Muscle of back (tissue), 13 donors: ENCODE measurements at places on chromosomes 5 and 9.

DNA sequence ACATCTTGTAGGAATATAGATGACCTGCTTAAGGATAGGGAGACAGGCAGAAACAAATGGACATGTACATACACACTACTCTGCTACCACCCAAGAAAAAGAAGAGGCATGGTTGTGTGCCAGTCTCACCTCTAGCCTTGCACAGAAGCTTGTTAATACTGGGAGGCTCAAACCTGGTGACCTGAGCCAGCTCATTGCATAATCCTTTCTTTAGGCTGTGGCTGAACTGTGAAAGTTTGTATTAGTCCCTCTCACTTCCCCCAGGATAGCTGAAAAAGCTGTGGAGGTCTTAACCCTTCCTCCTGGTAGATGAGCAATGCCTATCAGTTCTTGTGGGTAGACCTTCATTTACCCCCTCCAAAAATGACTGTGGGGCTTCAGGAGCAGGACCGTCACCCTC, 28.7 kb downstream of the TPD52L3 start:
- DNase-seq, result no peak

- no peak for DNase-seq
These were observed 403.1 kb upstream of the WWC1 start for GRCh38 chr5:167888393-167888792.

GRCh38 chr5:124808842-124809268, 62.4 kb upstream of the ZNF608 start:
- DNase-seq, result no peak

- no peak for DNase-seq
These were observed at the start of gene HSD17B3 for GRCh38 chr9:96302021-96302420. Gene HSD17B3, minus strand, starts transcription at chr9:96302176. Its CDS starts 72 bp downstream, at chr9:96302104.

DNA sequence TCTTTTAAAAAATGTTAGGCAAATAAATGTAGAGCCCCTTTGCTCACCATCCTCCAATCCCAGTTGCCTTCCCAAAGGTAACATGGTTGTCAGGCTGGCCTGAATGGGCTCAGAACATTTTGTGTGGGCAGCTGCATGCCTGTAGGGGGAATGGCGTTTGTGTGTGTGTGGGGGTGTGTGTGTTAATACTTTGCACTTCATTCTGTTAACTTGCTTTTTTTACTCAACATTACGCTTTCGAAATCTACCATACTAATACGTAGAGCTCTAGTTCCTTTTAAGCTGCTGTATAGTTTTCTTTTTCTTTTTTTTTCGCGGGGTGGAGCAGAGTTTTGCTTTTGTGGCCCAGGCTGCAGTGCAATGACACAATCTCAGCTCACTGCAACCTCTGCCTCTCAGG, 14.0 kb downstream of the MYOZ3 start:
- no peak for DNase-seq

DNA sequence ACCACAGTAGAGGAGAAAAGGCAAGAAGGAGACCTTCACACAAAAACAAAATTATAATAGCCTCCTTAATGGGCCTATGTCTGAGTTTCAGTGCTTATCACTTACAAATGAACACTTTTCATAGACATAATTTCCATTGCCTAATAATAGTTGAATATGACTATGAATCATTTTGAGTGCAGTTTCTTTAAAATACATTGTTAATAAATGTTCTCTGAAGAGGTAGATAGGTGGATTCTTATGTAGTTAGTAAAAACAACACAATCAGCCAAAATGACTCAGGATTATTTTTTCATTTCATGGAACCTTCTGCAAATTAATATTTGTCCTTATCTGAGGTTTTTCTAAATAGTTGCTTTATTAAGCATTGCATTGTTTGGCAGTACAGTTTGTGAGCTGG, 45.6 kb downstream of the DAPK1 start:
- DNase-seq, result no peak

GRCh38 chr5:83726912-83727311, 6.3 kb upstream of the HAPLN1 start:
- no peak for DNase-seq

DNA sequence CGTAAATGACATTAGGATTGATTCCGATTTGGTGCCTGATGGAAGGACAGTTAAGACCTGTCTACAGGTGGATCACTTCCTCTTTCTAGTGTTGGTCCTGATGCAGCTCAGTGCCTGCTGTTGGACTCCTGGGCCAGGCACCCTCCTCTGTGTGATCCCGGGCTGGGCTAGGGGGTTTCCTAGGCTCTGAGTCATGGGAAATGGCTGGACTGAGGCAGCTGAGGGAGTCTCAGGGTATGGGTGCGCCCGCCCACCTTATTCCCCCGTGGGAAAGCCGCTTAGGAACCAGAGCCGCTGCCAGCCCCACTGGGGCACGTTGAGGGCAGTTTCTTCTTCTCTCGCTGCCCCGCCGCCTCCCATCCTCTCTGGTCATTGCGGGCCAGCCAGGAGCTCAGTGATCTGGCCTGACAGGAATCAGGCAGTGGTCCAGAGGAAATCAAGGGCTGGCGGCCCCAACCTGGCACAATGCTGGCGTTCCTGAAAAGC, 12.9 kb downstream of the TCF7 start:
- DNase-seq, result no peak

DNA sequence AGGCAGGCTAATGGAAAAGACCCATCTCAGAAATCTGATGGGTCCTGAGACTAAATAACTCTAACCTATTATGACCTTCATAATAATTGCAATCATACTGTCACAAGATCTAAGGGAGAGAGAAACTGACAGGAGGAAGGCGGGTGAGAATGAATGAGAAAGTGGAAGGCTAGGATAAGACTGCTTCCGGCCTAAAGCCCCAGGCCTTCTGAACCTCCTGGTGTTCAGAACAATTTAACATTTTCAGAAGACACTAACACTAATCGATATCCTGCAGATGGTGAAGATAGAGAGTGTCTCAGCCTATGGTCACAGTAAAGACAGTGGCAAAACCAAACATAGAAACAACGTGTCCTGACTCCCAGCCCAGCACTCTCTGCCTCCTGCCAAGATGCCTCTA, 1.2 kb downstream of the RPS14 start:
- no peak for DNase-seq

- DNase-seq, result no peak
These were observed 81.7 kb upstream of the SPTLC1 start for GRCh38 chr9:92196909-92197308.

DNA sequence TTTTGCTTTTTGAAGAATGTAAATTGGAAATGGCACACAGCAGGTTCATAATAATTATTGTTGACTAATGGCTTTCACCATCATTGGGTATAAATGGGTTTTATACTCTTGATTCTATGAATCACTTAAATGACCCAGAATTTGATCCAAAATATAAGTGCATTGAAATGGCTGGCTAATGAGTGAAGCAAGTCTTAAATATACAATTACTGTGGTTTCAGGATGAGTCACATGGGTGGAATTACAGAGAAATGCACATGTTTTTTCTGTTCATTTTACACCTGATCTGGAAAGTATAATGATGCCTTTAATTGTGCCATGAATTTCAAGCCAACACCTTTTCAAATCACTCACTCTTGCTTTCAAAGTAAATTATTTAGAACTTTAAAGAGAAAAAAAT, 380.8 kb upstream of the CD180 start:
- DNase-seq, result no peak

DNA sequence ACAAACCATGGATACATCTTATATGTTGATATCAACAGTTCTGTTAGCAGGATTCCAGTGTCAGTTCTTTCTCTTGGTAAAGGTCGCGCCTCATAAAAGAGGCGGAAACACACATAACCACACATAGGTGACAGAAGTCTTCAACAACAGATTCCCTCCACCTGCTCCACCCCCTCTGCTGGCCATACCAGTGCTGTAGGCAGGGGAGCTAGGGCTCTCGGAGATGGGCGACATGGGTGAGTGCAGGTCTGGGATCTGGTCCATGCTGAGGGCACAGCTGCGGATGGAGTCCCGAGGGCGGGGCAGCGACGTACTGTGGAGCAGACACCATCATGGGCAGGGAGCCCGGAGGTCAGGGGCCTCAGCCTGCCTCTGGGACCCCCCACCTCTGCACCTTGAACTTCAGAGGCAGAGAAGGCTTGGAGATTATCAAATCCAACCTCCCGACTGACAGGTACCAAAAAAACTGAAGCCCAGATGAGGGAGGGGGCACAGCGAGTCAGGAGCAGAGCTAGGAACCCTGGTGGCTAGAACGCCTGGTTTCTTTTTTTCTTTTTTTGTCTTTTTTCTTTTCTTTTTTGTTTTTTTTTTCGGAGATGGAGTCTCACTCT, 12.0 kb upstream of the TOR2A start:
- no peak for DNase-seq

DNA sequence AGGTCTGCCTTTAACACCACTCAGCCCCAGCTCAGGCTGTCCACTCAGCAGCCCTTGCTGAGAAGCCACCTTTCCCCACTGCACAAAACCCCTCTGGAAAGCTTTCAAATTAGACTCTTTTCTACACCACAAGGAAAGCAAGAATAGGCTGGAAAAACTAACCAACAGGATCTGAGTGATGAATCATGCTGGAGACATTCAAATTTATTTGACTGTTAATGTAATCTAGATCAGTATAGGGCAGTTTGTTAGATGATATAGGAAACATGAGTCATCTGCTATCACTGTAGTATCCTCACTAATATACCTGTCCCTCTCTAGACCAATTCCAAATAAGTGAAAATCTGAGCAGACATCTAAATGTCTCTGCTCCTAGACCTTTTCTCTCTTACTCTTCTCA, 127.8 kb upstream of the PAM start:
- peak; percentile 17 for DNase-seq

GRCh38 chr9:133534346-133535291, at the start of gene ADAMTSL2:
Gene ADAMTSL2, plus strand, starts transcription at chr9:133534704. Its CDS starts 2,009 bp downstream, at chr9:133536713.
- peak; percentile 54 for DNase-seq

DNA sequence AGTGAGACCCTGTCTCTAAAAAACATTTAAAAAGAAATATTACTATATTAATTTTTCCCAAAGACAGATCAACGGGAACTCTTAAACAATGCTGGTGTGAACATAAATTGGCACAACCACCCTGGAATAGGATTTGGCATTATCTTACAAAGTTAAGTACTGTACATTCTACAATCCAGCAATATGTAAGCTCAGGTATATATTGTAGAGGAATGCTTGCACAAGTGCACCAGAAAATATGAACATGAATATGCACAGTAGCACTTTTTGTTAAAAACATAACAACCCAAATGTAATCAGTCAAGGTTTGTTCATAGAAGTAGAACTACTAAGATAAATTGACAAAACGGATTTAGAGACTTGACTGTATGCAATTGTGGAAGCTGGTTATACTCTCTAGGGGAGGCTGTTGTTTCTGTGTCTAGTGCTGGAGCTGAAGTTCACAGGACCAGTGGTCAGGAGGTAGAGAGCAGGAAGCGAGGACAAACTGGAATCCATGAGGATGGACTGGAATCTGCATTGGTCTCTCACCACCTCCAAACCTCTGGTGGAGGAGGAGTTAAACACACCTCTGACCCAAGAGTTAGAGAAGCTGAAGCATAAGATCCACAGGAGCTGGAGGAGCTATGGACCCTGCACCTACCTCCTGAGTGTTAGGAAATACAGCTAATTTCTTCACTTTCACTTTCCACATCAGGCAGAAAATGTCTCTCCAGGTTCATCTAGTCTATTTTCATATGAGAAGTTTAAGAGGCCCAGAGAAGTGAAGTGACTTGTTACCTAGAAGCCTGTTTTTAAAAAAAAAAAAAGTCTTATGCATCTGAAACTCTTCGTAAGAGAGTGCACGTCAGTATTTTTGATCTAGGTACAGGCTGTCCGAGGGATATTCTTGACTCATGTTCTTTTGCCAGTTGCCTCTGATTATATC, 20.3 kb upstream of the RIC1 start:
- no peak for DNase-seq

GRCh38 chr5:17021602-17021932, 85.5 kb upstream of the MYO10 start:
- DNase-seq, result no peak

GRCh38 chr9:81266674-81267073, 422.7 kb downstream of the TLE1 start:
- no peak for DNase-seq

GRCh38 chr5:151388960-151389359, 41.6 kb upstream of the SLC36A2 start:
- DNase-seq, result no peak

DNA sequence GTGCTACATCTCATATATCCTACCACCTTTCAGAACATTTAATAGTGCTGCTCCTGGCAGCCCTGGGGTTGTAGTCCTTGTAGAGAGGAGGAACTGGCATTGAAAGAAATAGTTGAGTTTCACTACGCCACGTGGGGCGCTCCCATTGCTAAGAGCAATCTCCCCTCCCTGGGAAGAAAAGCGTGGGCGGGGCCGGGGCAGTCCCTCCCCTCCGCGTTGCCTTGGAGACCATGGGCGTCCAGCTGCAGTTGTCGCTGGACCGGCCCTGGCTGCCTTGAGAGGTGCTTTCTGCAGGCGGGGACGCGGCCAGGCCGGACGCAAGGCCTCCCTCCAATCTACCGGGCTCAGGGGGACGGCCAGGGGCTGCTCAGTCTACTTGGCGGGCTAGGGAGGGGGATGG, 368 bp upstream of the CCDC180 start:
- DNase-seq, result peak; percentile 73

- DNase-seq, result no peak
These were observed 98.3 kb downstream of the SUSD1 start for GRCh38 chr9:112076814-112077213.

- no peak for DNase-seq
These were observed 92.7 kb downstream of the RFX3 start for GRCh38 chr9:3433066-3433465.

GRCh38 chr9:122225312-122226141, 3.2 kb downstream of the LHX6 start:
- DNase-seq, result no peak

GRCh38 chr9:80134487-80134886, 562.7 kb downstream of the TLE4 start:
- DNase-seq, result no peak

GRCh38 chr9:38641985-38642864, 21.8 kb upstream of the ANKRD18A start:
- DNase-seq, result peak; percentile 55

GRCh38 chr5:53478411-53479044, 1.9 kb upstream of the FST start:
- DNase-seq, result peak; percentile 90

DNA sequence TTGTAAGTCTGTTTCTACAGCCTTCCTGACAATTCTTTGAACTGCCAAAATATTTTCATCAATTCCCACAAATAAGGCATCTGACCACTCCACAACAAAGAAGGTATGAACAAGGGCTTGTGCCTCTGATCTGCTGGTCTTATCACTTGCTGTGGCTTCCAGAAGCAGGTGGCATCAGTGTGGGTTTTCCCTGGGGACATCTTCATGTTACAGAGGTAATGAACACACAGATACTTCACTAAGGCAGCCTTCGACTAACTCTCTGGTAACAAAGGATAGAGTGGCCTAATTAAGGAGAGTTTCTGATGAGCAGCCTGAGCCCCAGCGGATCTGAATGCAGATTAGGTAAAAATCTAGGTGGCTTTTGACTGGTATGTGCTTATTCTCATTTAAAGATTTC, 15.2 kb upstream of the ERAP2 start:
- DNase-seq, result no peak

GRCh38 chr5:51201024-51201423, 182.2 kb upstream of the ISL1 start:
- DNase-seq, result no peak
